ENCODE measurements at places on chromosomes 16 and 17. TPM values are rescaled to one million over a fixed set of nuclear protein-coding genes. Genes with fewer than 3 reads are reported as not detected.

Gene FOXF1
- total RNA-seq = 36.3 TPM

Gene DHX8
- total RNA-seq = 52.7 TPM

Gene AIPL1
- total RNA-seq = not detected

GRCh38 chr17:35297666-35298065, 54.8 kb downstream of the SLFN5 start:
- H3K36me3 ChIP-seq = no peaks in the 10 kb centered on the region
- no peaks in the 10 kb centered on the region for H3K4me1 ChIP-seq
- no peak overlapping the region for H3K27ac ChIP-seq
- no peak for DNase-seq

Gene MED9
- 42.4 TPM for total RNA-seq

GRCh38 chr16:67259705-67260104, 10.9 kb downstream of the SLC9A5 start:
- no peak overlapping the region for H3K27ac ChIP-seq
- H3K4me3 ChIP-seq = no peak overlapping the region
- no peaks in the 10 kb centered on the region for H3K36me3 ChIP-seq
- H3K27me3 ChIP-seq = no peaks in the 10 kb centered on the region

Gene KCNG4
- total RNA-seq = not detected

Gene RNU2-1
- not detected for total RNA-seq

GRCh38 chr16:2157480-2158261, 2.1 kb downstream of the TRAF7 start:
- no peaks in the 10 kb centered on the region for H3K27me3 ChIP-seq
- peak; percentile 81 for DNase-seq
- H3K36me3 ChIP-seq = no peaks in the 10 kb centered on the region
- H3K27ac ChIP-seq = peak overlapping the region; percentile 82
- H3K4me3 ChIP-seq = peak overlapping the region; percentile 57
- peaks cover 30% of the 10 kb centered on the region for H3K4me1 ChIP-seq

Data from Peyer's patch (tissue), 4 donors.